ENCODE measurements at places on chromosomes 6 and 20.

- DNase-seq, result no peak
These were observed 14.5 kb downstream of the NPEPL1 start for GRCh38 chr20:58706975-58707681.

GRCh38 chr6:91645811-91646210 lies 1058.9 kb upstream of the MAP3K7 start:
- DNase-seq, result no peak

- DNase-seq, result no peak
These were observed 299.5 kb downstream of the PRL start for GRCh38 chr6:21997119-21998037.

DNA sequence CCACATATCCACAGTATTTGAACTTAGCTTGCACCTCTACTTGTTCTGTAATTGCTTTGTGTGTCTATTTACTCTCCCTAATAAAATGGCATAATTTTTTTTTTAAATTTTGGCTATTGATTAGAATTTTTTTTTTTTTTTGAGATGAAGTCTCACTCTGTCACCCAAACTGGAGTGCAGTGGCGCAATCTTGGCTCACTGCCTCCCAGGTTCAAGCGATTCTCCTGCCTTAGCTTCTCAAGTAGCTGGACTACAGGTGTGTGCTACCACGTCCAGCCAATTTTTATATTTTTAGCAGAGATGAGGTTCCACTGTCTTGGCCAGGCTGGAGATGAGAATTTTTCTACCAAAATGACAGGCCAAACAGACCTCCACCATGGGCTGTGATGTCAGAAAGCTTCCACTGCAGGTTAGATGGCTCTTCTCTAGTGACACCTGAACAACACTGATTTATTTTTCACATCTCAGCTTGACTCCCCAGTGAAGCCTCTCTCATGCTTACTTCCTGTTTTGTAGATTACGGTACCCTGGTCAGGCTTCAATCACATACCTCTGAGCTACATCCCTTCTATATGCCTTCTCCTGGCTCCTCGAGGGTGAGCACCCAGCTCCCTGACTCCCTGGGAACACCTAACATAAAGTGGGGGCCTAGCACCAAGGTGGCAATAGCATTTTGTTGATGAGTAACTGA lies 112.8 kb downstream of the ARHGAP18 start:
- no peak for DNase-seq

DNA sequence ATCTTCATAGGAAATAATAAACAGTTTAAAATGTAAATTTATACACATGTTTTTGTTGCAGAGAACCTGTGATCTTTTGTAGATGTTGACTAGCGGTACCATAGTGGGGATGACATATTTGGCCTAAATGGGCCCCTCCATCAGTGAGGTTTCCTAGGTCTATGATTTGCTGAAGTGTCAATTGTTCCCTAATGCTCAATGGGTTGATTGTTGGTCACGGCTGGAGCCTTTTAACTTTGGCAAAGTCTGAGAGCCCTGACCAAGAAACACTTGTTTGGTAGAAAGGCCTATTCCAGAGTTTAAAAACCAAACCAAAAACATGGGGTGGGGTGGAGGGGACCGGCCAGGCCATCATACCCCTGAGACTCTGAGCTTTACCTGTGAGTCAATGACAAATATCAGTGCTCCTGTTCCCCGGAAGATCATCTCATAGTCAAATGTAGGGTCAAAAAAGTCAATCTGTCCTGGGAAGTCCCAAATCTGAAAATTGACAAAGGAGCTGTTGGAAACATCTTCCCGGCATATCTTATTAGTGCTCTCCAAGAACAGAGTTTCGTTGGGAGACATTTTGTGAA lies 25.1 kb downstream of the RRAGD start:
- DNase-seq, result no peak

- DNase-seq, result peak; percentile 15
These were observed 868 bp downstream of the SAMD10 start for GRCh38 chr20:63978319-63979228.

GRCh38 chr20:24117383-24117782 lies 128.8 kb upstream of the GGTLC1 start:
- DNase-seq, result no peak

GRCh38 chr6:20584100-20584731 lies 50.0 kb downstream of the CDKAL1 start:
- no peak for DNase-seq

DNA sequence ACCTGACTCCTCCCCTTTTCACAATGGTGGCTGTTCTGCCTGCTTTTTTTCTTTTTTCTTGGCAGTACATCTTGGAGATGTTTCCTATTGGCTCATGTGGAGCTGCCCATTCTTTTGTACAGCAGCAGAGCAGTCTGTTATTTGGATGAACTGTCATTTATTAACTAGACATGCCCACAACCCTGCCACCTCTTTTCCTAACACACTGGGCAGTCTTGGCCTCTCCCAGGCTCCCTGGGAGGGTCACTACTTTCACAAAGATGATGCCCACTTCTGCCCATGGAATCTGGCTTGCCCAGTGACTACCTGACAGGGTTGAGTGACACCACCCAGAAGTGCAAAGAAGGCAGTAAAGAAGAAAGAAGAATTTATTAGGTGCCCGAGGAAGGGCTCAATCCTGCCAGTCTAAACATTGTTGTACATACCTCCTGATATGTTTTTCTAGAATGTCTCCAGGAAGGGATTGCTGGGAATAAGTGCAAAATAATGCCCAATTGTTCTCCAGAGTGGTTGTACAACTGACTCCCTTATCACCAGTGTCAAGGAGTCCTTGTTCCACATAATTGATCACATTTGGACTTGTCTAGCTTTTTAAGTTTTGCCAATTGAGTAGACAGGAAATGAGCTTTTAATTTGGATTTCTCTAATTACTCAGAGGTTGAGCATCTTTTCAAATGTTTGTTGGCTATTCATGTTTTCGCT lies 19.7 kb upstream of the SCRT2 start:
- no peak for DNase-seq

GRCh38 chr20:63252284-63252711 lies 2.0 kb downstream of the NKAIN4 start:
- no peak for DNase-seq

DNA sequence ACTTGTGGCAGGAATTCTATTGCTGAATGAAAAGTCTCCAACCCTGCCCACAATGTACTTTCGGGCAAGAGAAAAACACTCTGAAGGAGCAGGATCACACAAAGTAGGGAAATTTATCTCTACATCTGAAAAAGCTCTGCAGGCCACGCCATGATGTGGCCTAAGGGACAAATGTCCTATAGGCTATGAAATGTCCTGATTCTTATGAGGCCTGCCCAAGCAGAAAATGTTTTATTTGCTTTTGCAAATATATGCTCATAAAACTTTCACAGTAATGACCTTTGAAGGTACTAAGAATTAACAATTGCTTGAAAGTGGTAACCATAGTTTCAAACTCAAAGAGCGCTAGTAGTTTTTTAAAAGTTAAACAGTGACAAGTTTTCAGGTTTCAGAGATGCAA lies 31.0 kb downstream of the SYCP2 start:
- DNase-seq, result no peak

- no peak for DNase-seq
These were observed 156.0 kb downstream of the TBC1D7 start for GRCh38 chr6:13172291-13172690.

- no peak for DNase-seq
These were observed 69.7 kb downstream of the DLL1 start for GRCh38 chr6:170221052-170221752.

DNA sequence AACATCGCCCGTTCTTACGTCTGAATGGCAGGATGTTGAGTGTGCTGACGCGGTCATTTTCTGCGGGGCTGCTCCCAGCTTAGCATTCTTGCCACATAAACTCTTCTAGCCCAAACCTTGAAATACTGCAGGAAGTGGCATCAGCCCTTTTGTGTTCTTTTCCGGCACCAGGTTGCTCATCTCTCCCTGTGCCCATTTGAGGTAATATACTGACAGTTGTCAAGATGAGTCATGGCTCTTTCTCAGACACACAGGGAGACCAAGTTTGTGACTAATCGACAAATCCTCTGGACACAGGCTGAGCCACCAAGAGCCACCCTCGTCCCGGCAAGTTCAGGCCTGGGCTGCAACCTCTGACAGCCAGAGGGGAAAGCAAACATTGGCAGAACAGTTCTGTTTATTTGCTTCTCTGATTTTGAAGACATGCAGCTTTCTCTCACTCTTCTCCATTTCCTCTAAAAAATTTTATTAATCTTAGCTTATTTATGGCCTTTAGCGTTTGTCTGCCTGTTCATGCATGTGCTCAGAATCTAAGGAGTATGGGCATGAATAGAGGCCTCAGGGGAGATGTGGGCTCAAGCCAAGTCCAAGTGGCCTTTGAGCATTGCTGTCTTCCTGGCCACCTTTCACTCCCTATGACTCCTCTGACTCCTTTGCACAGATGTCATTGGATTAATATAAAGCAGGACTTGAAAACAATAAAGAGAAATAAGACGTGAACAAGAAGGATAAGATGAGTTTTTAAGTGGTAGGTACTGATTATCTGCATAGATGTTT lies 328.2 kb upstream of the JAG1 start:
- no peak for DNase-seq

DNA sequence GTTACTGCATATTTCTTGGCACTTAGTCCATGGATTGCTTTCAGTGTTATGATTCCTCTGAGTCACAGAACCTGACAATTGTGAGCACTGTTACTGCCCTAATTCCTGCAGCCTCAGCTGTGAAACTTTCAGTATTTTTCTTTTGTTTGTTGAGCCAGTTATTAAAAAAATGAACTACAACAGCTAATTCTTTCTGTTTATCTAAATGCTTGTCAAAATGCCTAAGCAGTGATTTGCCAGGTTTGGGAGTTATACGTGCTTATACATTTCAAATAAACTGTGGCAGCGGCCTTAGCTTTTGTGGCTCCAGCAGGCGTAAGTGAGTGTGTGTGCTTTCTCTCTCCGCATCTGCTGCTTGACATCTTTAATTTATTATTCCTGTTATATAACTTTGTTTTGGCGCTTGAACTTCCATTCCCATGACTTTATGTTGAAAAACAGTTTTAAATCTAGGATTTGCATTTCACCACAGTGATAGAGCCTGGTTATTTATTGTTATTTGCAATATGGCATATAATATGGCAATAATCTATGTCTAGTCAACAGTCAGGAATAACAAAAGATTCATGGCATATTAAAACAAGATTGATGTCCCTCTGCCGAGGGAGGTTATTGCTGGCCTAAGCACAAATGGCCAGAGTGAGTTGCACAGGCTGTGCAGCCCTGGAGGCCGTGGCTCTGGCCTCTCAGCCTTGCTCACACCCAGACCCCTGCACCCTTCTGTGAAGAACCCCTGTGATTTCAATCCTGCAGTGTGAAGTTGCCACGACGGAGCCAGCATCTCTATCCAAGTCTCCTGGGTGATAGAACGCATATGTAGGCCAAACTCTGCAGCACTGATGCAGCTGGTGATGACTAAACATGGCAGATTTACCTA lies 303.4 kb downstream of the THBS2 start:
- no peak for DNase-seq

GRCh38 chr6:151289399-151290007 lies 49.7 kb downstream of the AKAP12 start:
- no peak for DNase-seq

DNA sequence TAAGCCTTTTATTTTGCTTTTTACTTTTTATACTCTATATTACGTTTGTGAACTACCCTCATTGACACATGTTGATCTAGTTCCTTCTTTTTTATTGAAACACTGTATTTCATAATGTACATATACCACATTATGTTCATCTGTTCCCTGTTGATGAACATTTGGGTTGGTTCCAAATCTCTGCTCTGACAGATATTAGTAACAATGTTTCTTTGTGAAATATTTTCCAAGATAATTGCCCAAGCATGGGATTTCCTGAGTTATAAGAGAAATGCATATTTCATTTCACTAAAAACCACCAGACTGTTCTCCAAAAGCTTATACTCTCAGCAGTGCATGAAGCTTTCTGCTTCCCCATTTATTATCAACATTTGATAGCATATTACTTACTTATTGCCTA lies 44.2 kb upstream of the TNFRSF21 start:
- no peak for DNase-seq

DNA sequence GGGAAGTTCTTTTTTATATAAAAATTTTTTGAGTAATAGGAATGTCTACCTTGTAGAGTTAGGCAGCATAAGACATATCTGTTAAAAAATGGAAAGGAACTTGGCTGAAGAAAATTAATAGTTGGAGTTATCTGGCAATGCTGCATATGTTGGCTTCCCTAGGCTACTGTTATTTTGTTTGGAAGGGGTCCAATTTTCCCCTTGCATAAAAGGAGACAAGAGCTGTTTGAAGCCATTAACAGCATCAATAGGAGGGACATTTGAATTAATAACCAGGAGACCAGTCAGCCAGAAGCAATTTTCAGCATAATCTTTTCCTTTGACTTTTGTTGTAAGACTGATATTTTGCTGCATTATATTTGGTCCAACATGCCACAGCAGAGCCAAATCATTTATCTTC lies 80.9 kb upstream of the TAB2 start:
- peak; percentile 84 for DNase-seq

DNA sequence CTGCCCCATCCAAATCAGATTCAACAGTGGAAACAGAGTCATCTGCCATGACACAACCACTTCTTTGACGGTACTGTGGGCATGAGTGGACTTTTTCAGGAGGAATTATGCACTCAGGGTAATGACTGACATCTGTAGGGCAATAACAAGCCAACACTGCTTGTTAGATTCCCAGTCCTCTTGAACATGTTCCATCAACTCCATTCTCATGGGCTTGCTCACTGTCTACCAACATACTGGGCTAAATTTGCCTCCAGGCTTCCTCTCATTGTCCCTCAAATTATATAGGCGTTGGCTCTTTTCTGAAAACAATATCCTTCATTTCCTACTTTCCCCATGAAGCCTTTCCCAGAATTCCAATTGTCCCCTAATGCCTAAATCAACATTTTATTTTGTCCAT lies 43.1 kb downstream of the ANKEF1 start:
- no peak for DNase-seq

GRCh38 chr6:154821638-154822037 lies 88.4 kb downstream of the SCAF8 start:
- no peak for DNase-seq

DNA sequence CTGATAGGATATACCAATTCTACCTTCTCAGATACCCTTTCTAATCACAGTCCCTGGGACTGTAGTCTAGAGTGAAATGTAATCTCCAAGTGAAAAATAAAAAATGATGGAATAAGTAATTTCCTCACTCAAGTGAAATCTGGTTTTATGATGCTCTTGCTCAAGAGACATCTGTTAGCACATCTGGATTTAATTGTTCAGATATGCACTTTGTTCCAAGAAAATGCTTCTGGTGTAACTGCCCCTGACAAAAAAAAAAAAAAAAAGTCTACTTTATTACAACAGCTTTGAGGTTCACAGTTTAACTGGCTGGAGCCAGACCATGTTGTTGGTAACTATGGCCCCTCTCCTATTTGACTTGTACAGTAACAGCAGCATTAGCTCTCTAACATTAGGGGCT lies 251.8 kb downstream of the BTBD9 start:
- DNase-seq, result no peak

Measured in NCI-H1092 treated with DMSO at 0.1 percent for 48 hours (cell line).